Karpas-422 (cell line): ENCODE measurements at places on chromosomes 12 and 14. TPM values are rescaled to one million over a fixed set of nuclear protein-coding genes. Genes with fewer than 3 reads are reported as not detected.

DYRK4 gene
- 27.2 and 44.9 TPM in 2 replicates for total RNA-seq

DNA sequence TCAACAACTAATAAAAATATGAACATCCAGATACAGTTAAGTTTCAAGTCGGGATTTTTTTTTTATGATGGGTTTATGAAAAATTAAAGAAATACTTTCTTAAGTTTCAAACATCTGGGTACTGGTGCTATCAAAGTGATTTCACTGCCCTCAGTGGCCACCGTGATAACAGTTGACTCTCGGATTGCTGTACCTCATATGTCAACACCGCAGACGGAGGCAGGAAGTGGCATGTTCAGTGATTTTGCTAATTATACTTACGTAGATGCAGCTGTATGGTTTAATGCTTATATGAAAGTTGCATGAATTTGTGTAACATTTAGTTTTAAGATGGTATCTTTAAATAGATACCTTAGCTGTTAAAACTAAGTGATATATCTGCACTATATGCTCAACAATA is 20.8 kb upstream of the FBLN5 start:
- no peak overlapping the region for H3K4me3 ChIP-seq
- no peak for DNase-seq
- peaks cover 27% of the 10 kb centered on the region for H3K36me3 ChIP-seq

TEX52 gene
- total RNA-seq, result not detected in 2 replicates

- no peak overlapping the region for H3K4me3 ChIP-seq
- H3K27me3 ChIP-seq, result no peaks in the 10 kb centered on the region
- no peak for DNase-seq
- H3K4me1 ChIP-seq, result no peaks in the 10 kb centered on the region
These were observed 146.8 kb upstream of the KITLG start for GRCh38 chr12:88726806-88727720.

ANKRD33 gene
- not detected in 2 replicates for total RNA-seq

PPP1R36 gene
- 0.18 and 1.7 TPM in 2 replicates for total RNA-seq

GRCh38 chr12:11765421-11765816 is 115.9 kb downstream of the ETV6 start:
- no peaks in the 10 kb centered on the region for H3K27me3 ChIP-seq
- H3K4me3 ChIP-seq, result no peak overlapping the region
- no peak overlapping the region for H3K27ac ChIP-seq
- H3K4me1 ChIP-seq, result no peaks in the 10 kb centered on the region
- no peaks in the 10 kb centered on the region for H3K36me3 ChIP-seq

DNA sequence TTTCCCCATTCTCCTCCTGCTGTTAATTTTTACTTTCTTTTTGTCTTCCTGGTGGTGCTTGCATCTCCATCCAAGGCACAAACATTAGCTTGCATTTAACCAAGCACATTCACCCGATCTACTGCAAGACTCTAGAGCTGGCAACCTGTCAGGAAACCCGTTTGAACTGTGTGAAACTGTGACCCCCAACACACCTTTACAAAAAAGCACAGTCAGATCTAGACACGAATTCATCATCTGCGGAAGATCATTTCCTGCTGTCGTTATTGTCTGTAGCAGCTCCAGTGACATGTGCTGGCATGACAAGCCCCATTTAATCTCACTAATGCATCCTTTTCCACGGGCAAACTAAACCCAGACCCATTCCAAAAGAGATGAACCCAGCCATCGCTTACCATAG is 340.5 kb downstream of the VRK1 start:
- peaks cover 2% of the 10 kb centered on the region; the same call in 1 of the 2 replicates for H3K27me3 ChIP-seq
- H3K36me3 ChIP-seq, result no peaks in the 10 kb centered on the region
- DNase-seq, result no peak
- no peak overlapping the region for H3K4me3 ChIP-seq
- no peaks in the 10 kb centered on the region for H3K4me1 ChIP-seq

DNA sequence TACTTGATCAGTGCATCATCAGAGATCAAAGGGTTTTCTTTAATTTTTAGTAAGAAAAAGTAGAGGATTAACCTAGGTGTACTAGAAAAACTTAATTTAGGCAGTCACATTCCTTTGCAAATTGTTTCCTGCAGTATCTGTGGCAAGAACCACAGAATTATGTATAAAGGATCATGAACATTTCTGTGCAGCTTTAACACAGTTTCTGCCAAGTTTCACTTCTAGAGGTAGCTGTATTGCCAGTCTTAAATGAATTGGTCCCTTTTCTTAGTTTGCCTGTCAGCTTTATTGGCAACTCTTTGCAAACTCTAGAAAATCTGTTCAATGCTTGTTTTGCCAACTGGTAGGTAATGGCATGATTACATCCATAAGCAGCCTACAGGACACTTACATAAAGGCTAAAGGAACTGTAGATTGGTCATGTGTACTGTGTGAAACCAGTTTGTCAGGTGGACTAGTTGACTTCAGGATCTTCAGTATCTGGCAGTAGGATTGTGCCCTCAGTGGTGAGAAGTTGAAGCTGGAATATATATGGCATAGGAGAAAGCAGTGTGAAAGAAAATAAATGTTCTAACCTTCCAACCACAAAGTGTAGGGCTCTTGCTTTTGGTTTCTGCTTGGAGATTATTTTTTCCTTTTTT is 75.9 kb downstream of the TTLL5 start:
- no peak overlapping the region for H3K27ac ChIP-seq
- DNase-seq, result no peak
- no peak overlapping the region for H3K4me3 ChIP-seq
- peaks cover 5% of the 10 kb centered on the region; the same call in 1 of the 2 replicates for H3K36me3 ChIP-seq
- no peaks in the 10 kb centered on the region for H3K4me1 ChIP-seq

DNA sequence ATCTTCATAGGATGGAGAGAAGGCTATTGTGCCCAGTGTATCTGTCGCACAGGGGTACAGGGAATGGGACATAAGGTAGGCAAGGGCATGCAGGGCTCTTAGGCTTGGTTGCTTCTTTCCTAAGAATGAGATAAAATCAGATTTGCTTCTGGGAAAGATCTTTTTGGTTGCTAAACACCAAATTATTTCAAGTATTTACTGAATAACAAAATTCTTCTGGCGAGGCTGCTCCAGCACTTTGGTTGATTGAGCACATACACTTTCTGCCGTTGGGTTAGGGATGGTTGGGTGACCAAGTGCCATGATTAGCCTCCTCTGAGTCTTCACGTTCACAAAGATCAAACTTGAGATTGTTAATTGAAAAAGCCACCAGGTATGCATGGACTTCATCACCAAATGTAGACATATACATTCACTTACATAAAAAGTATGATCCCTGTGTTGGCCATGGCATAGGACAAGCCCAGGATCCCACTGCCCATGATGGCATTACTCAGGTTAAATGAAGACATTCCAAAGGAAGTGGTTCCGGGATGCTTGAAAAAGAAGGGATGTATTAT is 38.2 kb downstream of the SLC38A4 start:
- no peak overlapping the region for H3K4me3 ChIP-seq
- H3K27me3 ChIP-seq, result no peaks in the 10 kb centered on the region
- no peaks in the 10 kb centered on the region for H3K4me1 ChIP-seq
- H3K27ac ChIP-seq, result no peak overlapping the region
- DNase-seq, result no peak

DNA sequence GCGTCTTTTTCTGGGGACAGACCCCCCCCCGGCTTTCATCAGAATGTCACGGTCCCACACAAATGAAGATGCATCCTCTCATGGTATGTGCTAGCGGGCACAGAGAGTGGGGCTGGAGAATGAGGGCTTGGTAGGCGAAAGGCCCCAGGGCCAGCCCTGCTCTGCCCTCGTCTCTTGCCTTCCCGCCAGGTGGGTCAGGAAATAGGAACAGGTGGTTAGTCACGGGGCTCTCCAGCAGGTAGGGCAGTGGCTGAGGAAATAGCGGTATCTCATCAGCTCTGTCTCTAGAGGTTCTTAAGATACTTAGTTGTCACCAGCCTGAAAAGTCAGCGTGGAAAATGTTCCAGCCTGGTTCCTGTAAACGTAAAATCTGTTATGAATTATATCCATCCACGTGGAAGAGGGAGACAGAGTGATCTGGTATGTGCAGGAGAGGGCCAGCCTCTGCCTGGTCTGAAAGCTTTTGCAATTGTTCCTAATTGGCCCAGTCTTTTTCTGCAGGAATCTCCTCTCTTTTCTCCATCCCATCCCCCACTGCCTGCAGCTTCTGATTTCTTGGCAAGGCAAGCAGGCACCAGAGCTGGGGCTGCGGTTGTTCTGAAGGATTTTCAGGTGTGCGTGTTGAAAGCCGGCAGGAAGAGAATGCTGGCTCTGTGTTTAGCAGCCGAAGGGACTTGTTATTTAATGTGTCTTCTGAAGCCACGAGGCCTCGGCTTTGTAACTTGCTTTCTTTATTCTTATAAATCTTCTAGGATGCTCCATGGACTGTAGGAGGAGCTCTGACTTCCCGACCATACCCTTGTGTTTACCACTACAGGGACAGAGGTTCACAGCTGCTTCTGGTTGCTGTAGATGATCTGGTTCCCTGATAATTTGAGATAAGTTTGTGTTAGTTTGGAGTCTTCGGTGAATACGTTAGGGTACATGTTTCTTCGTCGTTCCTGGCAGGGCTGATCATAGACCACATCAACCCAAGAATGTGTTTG is 131.1 kb downstream of the CACNA1C start:
- H3K36me3 ChIP-seq, result no peaks in the 10 kb centered on the region
- no peak overlapping the region for H3K27ac ChIP-seq
- no peaks in the 10 kb centered on the region for H3K27me3 ChIP-seq
- H3K4me3 ChIP-seq, result no peak overlapping the region

DNA sequence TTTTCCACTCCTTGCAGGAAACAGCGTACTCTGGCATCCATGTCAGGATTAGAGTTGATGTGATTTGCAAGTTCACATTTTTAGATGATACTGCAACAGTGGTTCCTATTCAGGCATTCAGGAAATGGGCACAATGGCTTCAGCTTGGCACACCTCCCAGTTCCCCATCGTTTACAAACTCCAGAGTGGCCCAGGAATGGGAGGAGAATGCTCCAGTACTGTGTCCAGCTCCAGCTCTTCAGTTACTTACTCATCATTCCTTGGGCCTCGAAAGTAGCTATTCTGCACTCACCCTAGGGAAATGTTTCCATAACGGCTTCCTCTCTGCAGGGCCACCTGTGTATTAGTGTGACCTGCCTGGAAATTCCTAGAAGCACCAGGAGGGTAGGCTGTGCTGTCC is 239.7 kb upstream of the RGS6 start:
- H3K27me3 ChIP-seq, result no peaks in the 10 kb centered on the region; the same call in 1 of the 2 replicates
- peaks cover 6% of the 10 kb centered on the region for H3K4me1 ChIP-seq
- no peak overlapping the region for H3K27ac ChIP-seq
- H3K36me3 ChIP-seq, result no peaks in the 10 kb centered on the region
- no peak for DNase-seq

COPS7A gene
- total RNA-seq, result 39.2 and 42.9 TPM in 2 replicates

DNA sequence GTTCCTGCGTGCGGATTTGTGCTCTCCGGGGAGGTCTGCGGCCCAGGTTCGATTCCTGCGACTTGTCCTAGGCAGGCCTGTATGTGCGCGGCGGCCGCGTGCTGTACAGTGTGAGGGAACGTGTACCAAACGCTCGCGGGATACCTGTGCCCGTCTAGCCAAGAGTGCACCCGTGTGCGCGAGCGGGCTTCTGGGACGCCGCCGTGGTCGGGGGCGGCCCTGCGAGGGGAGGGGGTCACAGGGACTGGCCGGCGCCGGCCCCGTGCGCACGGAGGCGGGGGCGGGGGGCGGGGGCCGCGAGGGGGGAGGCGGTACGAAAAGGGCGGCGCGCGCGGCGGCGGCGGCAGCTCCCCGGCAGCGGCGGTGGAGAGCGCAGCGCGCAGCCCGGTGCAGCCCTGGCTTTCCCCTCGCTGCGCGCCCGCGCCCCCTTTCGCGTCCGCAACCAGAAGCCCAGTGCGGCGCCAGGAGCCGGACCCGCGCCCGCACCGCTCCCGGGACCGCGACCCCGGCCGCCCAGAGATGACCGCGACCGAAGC is at the start of gene DLK1:
DLK1 (plus strand) TSS at position 343 of the 536 bp plus-strand sequence; CDS start at position 520, 177 bp downstream.
- no peaks in the 10 kb centered on the region for H3K4me1 ChIP-seq
- H3K4me3 ChIP-seq, result no peak within 1 kb of the TSS
- DNase-seq, result no peak
- no peaks in the 10 kb centered on the region for H3K36me3 ChIP-seq

DNA sequence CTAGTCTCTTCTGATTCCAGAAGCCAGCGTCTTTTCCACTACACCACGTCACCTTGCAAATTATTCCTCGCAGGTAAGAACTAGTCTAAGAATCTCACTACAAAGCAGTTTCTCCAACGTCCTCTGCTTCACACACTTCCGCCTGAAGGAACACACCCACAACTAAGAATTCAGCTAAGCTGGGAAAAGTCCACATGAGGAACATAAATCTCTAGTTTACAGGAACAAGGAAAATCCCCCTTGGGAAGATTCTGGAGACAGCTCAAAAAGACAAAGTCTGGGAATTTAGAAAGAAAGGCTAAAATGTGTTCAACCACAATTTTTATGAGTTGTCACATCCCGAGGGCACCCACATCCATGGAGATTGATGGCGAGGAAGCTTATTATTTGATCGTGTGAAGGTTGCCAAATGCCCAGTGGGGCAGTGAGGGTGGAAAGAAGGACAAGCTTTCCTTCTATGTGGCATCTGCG is 780.2 kb upstream of the TBX3 start:
- no peak overlapping the region for H3K4me3 ChIP-seq
- H3K27ac ChIP-seq, result no peak overlapping the region
- no peaks in the 10 kb centered on the region for H3K27me3 ChIP-seq
- H3K36me3 ChIP-seq, result no peaks in the 10 kb centered on the region
- no peaks in the 10 kb centered on the region for H3K4me1 ChIP-seq
- DNase-seq, result no peak

BCL2L14 gene
- not detected in 2 replicates for total RNA-seq

DNA sequence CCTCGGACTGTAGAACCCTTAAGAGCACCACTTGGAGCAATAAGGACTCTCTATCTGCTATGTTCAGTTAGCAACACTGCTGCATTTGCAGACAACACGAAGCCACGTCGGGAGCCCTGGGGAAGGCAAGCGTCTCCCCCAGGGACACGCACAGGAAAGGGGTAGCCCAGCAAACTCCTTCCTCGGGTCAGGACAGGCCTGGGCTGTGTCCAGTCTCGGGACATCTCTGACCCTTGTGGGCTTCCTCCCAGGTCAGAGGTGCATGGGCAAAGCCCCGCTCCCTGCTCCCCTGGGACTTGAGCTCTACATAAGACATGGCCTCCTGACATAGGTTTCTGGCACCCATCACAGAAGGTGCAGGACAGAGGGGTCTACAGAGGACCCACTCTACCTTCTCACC is 119.5 kb downstream of the PIWIL1 start:
- DNase-seq, result no peak
- H3K4me3 ChIP-seq, result no peak overlapping the region
- H3K27ac ChIP-seq, result no peak overlapping the region
- no peaks in the 10 kb centered on the region for H3K4me1 ChIP-seq

DNA sequence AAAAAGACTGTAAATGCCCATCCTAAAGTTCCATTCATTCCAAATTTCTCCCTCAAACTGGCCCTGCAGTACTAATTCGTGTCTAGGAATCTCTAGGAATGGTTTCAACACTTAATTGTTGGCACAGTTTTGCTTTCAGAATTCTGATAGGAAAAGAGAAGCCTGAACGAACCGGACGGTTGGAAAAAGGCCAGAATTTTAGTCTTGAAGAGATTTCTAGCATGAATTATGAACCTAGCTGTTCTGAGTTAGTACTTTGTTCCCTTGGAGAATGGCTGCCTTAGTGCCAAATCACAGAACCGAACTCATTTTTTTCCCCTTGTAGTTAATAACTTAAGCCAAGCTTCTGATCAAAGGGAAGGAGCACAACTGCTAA is 262.6 kb downstream of the ADAMTS20 start:
- H3K27me3 ChIP-seq, result no peaks in the 10 kb centered on the region
- no peak overlapping the region for H3K4me3 ChIP-seq
- H3K27ac ChIP-seq, result no peak overlapping the region
- DNase-seq, result peak; percentile 14
- H3K4me1 ChIP-seq, result no peaks in the 10 kb centered on the region
